Smooth muscle cell of the brain vasculature (primary cell): ENCODE measurements at places on chromosomes 2 and 18.

- no peak for DNase-seq
Measured at GRCh38 chr2:232230560-232230959, 148.0 kb upstream of the ALPP start.

- DNase-seq, result no peak
Measured at GRCh38 chr2:111176867-111177266, 56.2 kb downstream of the BCL2L11 start.

DNA sequence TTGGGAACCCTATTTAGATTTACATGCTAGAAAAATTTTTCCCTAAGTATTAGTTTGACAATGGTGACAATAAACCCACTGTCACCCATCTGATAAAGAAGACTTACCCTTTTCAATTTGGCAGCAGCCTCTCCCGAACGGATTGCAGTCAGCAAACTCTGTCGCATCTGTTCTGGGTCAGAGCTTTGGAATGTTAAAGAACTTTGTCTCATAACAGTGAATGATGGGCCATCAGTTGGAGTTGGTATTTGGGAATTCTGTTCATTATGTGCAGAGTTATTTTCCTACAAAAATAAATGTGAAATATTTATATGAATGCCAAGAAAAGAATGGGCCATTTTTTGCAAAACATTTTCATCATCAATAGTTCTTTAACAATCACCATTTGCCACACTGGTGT, 70.8 kb upstream of the GRB14 start:
- no peak for DNase-seq

DNA sequence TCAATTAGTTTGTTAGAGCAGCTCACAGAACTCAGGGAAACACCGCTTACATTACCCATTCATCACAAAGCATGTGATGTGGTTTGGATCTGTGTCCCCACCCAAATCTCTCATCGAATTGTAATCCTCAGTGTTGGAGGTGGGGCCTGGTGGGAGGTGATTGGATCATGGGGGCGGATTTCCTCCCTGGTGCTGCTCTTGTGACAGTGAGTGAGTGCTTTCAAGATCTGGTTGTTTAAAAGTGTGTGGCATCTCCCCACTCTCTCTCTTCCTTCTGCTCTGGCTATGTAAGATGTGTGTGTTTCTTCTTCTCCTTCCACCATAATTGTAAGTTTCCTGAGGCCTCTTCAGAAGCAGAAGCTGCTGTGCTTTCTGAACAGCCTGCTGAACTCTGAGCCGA, 63.5 kb upstream of the AGPS start:
- no peak for DNase-seq

DNA sequence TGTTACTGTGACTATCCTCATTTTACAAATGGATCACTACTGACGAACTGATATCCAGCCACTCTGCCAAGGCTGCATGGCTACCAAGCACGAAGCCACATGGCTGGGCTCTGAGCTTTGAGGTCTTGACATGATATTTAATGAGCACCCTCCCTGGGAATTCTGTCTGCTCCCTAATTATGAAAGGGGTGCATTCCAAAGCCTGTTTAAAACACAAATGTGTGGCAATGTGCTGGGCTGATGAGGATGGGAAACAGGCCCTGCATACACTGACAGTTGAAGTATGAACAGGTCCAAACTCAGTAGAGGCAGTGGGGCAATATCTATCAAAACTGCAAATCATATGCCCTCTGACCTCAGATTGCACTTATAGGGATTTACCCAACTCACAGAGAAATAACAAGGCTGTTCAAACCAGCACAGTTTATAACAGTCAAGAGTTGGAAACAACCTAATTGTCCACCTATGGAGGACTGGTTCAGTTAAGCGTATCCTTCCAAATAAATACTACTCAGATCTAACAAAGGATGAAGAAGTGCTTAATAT, 20.8 kb downstream of the CDC42EP3 start:
- DNase-seq, result no peak

DNA sequence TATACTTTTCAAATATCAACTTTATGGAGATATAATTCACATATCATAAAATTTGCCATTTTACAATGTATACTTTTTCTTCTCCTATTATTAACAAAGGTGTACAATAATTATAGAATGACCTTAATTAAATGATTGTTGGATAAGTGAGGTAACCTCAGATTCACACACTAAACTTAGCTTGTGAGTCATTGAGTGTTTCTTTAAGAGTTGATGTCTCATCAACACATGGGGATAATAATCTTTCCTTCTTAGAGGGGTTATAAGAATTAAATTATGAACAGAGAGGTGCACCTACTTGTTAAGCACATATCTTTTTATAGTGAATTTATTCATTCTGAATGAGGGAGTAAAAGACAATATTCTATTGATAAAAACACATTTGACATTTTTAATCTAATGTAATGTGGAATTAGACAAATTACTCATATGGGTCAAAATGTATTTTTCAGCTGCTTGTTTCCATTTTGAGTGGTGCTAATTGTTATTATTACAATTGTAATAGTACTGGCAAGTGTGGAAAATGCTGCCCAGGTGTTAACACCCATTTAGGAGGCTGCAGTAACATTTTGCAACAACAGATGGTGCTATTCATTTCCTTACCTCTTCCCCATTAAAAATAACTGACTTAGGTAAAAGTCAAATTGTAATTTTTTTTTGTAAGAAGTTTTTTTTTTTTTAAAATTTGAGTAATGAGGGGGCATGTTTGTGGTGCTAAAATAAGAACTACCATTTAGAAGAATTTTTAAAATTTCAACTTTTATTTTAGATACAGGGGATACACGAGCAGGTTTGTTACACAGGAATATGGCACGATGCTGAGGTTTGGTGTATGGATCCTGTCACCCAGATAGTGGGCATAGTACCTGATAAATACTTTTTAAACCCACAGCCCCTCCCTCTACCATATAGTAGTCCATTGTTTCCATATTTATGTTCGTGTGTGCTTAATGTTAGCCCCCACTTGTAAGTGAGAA, 32.1 kb upstream of the DYNAP start:
- DNase-seq, result no peak
